ENCODE measurements at places on chromosomes 11 and 22.

- DNase-seq, result no peak
Observed at GRCh38 chr11:18703001-18703763, 4.6 kb downstream of the TMEM86A start.

DNA sequence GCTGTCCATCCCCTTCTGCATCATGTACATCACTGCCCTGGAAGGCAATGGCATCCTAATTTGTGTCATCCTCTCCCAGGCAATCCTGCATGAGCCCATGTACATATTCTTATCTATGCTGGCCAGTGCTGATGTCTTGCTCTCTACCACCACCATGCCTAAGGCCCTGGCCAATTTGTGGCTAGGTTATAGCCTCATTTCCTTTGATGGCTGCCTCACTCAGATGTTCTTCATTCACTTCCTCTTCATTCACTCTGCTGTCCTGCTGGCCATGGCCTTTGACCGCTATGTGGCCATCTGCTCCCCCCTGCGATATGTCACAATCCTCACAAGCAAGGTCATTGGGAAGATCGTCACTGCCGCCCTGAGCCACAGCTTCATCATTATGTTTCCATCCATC lies 337 bp downstream of the OR52B6 start:
- DNase-seq, result no peak

- DNase-seq, result no peak
Observed at GRCh38 chr22:31302006-31302405, 9.7 kb upstream of the PIK3IP1 start.

- DNase-seq, result peak; percentile 44
Observed at GRCh38 chr22:37996079-37996478, 11.7 kb upstream of the SOX10 start.

GRCh38 chr11:134978388-134979088 lies 566.5 kb upstream of the B3GAT1 start:
- DNase-seq, result no peak

- no peak for DNase-seq
Observed at GRCh38 chr11:110027627-110028371, 65.4 kb upstream of the ZC3H12C start.

- DNase-seq, result no peak
Observed at GRCh38 chr11:55655096-55655495, 6.9 kb upstream of the OR4C6 start.

DNA sequence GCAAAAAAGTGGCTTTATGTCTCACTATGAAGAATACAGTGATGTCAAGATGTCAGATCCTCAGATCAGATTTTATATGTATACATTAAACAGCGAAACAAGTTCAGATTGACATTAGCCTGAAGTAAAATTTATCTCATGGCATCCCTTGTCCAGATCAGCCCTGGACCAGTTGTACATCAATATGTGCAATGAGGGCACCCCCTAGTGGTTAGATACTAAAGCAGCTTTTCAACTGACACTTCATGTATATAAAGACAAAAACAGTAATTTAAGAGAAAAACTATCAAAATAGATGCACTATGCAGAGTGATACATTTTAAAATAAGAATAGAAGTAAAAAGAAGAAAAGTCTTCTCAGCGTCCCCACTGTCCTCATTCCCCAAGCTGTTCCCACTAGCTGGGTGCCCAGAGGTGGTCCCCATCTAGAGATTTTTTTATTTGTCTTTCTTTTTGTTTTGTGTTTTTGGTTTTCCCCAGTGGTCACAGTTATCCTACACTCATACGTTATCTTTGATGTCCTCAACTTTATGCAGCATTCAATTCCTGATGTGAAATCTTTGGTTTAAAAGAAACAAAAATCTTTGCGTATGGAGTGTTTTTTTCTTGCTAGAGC lies 2193.4 kb upstream of the RAG2 start:
- DNase-seq, result peak; percentile 63

- no peak for DNase-seq
Observed at GRCh38 chr22:42180349-42180842, 49.8 kb upstream of the CYP2D6 start.

All from NCI-H1436 (cell line).